ENCODE measurements at places on chromosomes 1 and 21.

DNA sequence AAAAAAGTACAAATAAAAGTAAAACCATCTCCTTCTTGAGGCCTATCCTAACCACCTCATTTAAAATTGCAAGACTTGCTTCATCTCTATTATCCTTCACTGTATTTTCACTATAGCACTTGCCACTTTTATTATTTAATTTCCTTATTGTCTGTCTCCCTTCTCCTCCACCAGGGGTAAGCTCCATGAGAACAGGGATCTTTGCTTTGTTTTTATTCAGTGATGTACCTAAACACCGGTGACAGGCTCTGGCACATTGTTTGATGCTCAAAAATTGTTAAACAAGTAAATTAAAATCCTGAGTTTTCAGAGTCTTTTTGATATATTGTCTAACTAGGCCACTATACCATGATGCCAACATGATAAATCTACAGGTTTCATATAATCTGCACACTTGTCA lies 17.2 kb upstream of the SPEN start:
- DNase-seq, result no peak

GRCh38 chr1:153032073-153032472 lies 1.1 kb downstream of the SPRR1B start:
- DNase-seq, result no peak

- no peak for DNase-seq
These were observed 17.4 kb downstream of the FAM163A start for GRCh38 chr1:179760521-179760920.

DNA sequence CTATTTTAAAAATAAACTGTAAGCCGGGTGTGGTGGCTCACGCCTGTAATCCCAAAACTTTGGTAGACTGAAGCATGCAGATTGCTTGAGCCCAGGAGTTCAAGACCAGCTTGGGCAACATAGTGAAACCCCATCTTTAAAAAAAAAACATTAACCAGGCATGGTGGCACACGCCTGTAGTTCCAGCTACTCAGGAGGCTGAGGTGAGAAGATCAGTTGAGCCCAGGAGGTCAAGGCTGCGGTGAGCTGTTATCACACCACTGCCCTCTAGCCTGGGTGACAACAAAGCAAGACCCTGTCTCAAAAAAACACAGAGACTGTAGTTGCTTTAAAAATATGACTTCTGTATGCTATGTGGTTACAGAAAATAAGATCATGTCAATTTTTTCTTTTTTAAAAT lies 24.3 kb upstream of the LSS start:
- no peak for DNase-seq

DNA sequence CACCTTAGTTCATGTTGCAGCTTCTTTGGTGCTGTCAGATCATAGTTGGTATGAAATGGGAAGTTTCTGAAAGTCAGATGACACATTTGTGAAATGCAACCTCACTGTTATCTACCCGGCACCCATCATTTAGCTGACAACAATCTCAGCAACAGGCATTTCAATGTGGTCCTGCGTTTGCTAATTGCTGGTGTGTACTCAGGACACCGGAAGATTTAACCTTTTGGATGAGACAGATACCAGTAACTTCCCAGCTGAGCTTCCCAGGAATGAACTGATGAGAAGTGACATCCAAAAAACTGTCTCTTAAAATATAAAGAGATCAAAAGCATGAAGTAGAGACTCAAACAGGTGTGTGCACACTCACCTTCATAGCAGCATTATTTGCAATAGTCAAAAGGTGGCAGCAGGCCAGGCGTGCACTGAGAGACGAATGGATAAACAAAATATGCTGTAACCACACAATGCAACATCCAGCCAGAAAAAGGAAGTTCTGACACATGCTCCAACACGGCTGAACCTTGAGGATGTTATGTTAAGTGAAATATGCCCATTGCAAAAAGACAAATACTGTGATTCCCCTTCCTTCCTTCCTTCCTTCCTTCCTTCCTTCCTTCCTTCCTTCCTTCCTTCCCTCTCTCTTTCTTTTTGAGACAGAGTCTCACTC lies 7.9 kb upstream of the CLDN14 start:
- DNase-seq, result no peak

DNA sequence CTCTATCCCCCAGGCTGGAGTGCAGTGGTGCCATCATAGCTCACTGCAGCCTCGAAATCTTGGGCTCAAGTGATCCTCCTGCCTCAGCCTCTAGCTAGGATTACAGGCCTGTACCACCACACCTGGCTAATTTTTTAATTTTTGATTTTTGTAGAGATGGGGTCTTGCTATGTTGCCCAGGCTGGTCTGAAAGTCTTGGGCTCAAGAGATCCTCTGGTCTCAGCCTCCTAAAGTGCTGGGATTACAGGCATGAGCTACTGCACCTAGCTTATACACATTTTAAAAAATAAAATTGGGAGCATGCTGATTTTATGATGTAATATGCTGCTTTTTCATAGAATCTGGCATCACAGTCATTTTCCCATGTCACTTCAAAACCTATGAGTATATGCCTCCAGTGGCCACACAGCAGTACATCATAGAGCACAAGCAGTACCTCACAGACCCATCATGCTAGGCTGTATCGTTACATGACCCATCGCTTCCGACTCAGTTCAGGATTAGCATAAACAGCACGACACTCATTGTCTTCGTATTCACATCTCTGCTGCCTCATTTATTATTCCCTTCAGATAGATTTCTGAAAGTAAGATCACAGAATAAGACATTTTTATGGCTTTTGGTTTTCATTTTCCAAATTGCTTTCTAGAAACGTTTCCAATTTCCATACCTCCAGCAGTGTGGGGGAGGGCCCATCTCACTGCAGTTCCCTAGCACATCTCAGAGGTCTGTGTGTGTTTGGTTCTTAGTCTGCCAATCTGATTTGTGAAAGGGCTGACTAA lies 35.9 kb upstream of the CCSAP start:
- peak; percentile 5 for DNase-seq

GRCh38 chr1:36223381-36223995 lies 755 bp upstream of the THRAP3 start:
- DNase-seq, result peak; percentile 31

DNA sequence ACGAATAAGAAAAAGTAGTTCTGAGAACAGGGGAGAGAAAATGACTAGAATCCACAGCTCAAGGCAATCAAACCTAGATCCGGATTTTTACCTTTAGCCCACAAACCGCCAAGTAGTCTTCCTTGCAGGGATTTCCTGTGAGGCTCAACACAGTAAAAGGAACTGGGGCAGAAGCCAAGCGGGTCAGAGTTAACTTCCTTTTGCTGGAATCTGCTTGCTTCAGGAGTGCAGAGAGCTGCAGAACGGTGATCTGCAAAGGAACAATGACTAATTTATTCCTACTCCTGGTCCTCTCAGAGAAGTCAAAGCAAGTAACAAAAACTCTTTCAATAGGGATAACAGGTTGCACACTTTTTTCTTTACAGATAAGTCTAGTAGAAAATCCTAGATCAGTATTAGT lies 53.4 kb downstream of the UBR4 start:
- DNase-seq, result no peak

GRCh38 chr1:64010316-64010715 lies 193.1 kb upstream of the UBE2U start:
- DNase-seq, result no peak

DNA sequence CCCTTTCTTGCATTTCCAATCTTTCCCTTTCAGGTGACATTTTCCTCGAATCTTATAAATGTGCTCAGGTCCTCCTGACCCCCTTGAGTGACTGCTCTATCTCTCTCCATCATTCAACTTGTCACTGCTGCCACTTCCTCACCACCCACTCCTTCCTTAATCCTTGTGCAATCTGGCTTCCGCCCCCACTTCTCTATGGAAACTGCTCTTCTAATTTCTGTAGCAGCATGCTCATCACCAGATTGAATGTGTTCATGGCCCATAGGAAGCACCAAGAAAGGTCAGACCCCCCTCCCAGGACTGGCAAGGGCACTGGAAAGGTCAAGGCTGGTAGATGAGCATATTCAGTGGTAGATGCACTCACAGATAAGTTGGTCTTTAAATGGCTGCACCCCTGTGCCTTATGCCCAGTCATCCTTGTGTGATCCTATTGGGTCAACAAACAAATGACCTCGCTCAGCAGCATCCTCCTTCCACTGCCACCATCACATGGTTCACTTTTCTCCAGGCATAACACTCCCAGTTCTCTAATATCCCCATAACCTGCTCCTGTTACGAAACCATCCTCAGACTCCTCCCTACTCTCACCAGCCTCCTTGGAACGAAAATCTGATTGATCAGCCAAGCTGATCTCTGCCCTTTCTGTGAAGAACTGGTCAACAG lies 288.5 kb upstream of the POU3F1 start:
- no peak for DNase-seq

GRCh38 chr1:4701276-4701675 lies 46.9 kb downstream of the AJAP1 start:
- no peak for DNase-seq

- DNase-seq, result no peak
These were observed 708.4 kb upstream of the ADAMTS5 start for GRCh38 chr21:27675306-27675705.

DNA sequence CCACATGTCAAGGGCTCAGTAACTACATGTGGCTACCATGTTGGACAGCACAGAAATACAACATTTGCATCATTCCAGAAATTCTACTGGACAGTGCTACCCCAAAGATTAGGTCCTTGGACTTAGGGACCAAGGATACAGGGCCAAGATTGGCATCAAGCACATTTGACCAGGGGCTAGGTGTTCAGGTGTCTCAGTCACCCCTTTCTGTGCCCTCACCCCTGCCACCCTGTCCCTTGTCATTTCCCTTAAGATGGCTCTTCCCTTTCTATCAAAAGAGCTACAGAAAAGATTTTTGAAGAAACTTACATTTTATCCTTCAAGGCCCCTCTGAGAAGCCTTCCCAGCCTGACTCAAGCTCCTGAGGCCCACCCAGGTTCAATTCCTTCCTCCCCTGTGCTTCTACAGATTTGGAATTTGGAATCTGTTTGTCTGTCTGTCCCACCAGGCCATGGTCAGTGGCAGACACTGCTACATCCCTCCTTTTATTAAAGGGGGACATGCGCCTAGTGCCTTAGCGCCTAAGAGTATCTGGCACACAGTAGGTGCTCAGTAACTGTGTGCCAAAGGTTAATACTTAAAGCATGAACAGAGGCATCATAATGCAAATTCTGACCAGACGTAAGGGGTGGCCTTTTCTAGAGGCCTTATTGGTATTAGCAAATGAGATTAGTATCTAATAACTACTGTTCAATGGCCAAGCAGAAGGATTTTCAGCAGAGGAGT lies 21.4 kb downstream of the CSF1 start:
- DNase-seq, result no peak

DNA sequence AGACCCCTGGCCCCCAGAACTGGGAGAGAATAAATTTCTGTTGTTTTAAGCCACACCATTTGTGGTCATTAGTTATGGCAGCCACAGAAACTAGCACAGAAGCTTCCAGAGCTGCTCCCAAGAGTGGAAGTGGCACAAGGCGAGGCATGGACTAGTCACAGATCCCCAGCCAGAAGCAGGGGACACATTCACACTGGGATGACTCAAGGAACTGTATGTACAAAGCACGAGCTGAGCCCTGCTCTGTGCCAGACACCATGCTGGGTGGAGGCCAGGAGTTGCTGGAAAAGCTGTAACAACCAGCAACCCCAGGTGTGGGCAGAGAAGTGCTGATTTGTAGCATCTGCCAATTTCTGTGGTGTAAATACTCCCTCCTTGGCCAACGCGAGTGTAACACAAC lies 55.6 kb downstream of the TCP10L start:
- no peak for DNase-seq

- no peak for DNase-seq
These were observed 76.7 kb upstream of the RUNX3 start for GRCh38 chr1:25006770-25007169.

- no peak for DNase-seq
These were observed 63.7 kb downstream of the DYRK1A start for GRCh38 chr21:37430184-37430821.

GRCh38 chr1:34474566-34474965 lies 280.3 kb upstream of the GJB5 start:
- DNase-seq, result no peak

DNA sequence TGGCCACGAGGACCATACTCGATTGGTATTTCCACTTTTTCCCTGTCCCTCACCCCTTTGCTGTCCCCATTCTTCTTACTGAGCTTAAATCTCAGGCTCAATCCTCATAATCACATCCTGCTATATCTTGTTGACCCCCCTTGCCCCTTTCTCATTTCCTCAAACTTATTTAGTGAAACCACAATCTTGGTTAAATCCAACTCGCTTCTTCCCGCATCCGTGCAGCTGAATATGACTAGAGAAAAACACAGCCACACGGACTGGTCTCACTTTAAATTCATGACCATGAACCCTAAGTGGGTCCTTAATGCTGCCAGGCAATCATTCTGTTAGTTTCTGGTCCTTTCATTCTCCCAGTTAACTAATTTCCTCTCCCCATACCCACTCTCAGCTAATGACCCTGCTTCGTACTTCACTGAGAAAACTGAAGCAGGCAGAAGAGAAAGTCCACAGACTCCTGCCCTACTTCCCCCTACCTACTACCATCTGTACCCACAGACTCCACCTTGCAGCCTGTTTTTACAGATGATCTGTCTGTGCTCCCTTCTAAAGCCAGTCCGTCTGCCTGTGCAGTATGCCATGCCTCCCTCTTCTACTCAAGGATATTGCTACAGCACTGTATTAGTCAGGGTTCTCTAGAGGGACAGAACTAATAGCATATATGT lies 96.8 kb upstream of the LMO4 start:
- no peak for DNase-seq

GRCh38 chr1:234925440-234926263 lies 203.0 kb downstream of the TOMM20 start:
- DNase-seq, result peak; percentile 3

- no peak for DNase-seq
These were observed 22.2 kb upstream of the C1orf174 start for GRCh38 chr1:3922201-3922725.

GRCh38 chr1:199546323-199546722 lies 481.2 kb upstream of the NR5A2 start:
- no peak for DNase-seq

- no peak for DNase-seq
These were observed 80.5 kb upstream of the SOX13 start for GRCh38 chr1:203992440-203992839.

GRCh38 chr1:157407367-157407766 lies 144.9 kb downstream of the FCRL5 start:
- DNase-seq, result no peak
